ENCODE measurements at places on chromosomes 1 and 21.

- DNase-seq: no peak
These were observed 648.1 kb downstream of the USP25 start for GRCh38 chr21:16377857-16378256.

DNA sequence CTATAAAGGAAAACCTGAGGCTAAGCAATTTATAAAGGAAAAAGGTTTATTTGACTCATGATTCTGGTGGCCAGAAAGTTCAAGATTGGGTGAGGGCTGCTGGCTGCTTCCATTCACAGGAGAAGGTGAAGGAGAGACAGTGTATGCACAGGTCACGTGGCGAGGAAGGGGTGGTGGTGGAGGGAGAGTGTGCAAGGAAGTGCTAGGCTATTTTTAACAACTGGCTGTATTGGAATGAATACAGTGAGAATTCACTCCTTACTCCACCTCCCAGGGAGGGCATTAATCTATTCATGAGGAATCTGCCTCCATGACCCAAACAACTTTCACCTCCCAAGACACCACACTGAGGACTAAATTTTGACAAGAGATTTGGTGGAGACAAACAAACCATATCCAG is 51.0 kb downstream of the SYDE2 start:
- DNase-seq: no peak

- no peak for DNase-seq
These were observed 134.5 kb downstream of the PTPN14 start for GRCh38 chr1:214416858-214417257.

GRCh38 chr1:7150724-7151280 is 365.5 kb downstream of the CAMTA1 start:
- no peak for DNase-seq

DNA sequence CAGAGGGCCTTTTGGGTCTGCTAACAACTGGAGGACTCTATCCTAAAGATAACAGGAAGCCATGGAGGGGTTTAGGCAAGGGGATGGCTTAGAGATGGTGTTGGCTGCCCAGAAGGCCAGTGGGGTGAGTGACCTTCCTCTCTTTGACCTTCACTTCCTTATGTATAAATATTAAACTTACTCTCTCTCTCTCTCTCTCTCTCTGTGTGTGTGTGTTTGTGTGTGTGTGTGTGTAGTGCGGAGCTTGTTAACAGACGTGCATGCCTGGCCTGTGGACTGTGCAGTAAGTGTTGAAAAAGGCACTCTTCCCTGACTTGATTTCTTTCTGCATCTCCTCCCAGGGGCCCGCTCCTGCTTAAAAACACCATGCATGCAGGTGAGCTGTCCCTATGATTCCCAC is 10.0 kb downstream of the MROH7 start:
- no peak for DNase-seq

GRCh38 chr1:84267476-84267875 is 34.0 kb upstream of the SAMD13 start:
- no peak for DNase-seq

- no peak for DNase-seq
These were observed 29.4 kb downstream of the NENF start for GRCh38 chr1:212461916-212462660.

DNA sequence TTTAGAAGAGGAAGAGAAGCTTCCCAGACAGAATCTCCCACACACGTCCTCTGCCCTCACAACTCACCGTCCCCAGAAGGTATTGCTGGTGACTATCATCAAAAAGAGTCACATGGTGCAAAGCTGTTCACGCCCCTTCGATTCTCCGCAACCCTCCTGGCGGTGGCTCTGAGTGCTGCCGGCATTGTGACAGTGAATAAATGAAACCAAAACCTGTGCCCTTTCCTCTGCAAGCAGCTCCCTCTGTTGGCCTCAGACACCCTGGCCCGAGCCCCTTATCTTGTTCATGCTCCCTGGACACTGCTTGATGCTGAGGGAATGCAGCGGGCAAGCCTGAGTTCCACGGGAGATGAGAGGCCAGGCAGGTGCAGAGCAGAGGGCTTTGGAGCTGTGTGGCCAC is 510.3 kb downstream of the NPHP4 start:
- DNase-seq: no peak
